T-helper 22 cell (primary cell): ENCODE measurements at places on chromosomes 2 and 18.

DNA sequence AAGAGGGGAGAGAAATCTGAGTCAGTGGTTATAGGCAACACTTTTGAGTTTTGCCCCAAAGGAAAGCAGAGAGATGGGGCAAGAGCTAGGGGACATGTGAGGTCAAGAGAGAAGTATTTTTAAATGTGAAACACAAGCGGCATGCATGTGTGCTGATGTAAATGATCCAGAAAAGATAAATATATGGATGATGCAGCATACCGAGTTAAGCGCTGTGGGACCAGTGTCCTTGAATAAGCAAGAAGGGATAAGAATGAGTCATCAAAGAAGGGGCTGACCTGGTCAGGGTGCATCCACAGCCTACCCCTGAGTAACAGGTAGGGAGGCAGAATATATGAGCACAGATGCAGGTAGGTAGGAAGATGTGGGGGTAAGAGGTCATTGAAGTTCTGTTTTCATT, 180.9 kb downstream of the TRABD2A start:
- no peak for DNase-seq

DNA sequence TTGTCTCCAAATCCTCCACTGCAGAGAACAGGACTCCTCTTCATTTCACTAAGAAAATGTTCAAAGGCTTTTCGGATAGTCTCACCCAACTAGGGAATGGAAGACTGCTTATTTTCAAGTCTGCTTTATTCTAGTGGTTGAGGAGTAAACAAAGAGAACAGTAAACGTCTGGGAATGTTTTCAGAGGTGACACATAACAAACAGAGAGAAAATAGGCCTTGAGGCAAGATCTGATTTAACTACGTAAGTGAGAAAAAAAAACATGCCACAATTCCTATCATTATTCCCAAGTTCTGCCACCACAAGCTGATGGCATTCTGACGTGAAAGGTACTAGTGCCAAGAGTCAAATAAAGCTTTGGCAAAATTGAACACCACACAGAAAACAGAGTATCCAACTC, 16.7 kb upstream of the WIPF1 start:
- no peak for DNase-seq

DNA sequence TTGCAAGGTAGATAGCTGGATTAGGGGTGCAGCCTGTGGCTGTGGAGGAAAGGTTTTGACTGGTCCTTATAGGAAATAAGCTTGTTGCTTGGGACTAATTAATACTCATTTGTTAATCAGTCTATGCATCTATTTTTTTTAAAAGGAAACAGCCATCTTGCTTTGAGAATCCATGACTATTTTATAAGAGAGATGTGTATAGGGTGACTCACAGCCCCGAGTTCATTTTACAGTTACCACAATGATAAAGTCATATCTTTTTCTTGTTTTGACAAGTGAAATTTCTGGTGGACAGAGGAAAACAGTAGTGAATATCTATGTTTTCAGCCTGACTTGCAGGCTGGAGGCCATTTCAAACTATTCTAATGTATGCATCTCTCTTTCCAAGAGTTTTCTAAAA, 193.5 kb upstream of the CCDC68 start:
- DNase-seq: no peak

- DNase-seq: no peak
These were observed 295.2 kb downstream of the NYAP2 start for GRCh38 chr2:225694664-225695063.

GRCh38 chr18:13643261-13643751, 83.1 kb downstream of the FAM210A start:
- DNase-seq: no peak

- DNase-seq: no peak
These were observed 32.8 kb downstream of the AOX1 start for GRCh38 chr2:200618590-200619021.
